ENCODE measurements at places on chromosomes 12 and 14. TPM values are rescaled to one million over a fixed set of nuclear protein-coding genes. Genes with fewer than 3 reads are reported as not detected.

The ALG10B gene
- 3.7 TPM for total RNA-seq

The MYH7 gene
- total RNA-seq, result 2,918 TPM

The RPS6KL1 gene
- total RNA-seq, result 17.9 TPM

The CD163 gene
- total RNA-seq, result 28.3 TPM

The TAS2R19 gene
- total RNA-seq, result not detected

- peaks cover 11% of the 10 kb centered on the region for H3K36me3 ChIP-seq
- no peak overlapping the region for H3K4me3 ChIP-seq
- peaks cover 44% of the 10 kb centered on the region for H3K4me1 ChIP-seq
- no peak for DNase-seq
- no peaks in the 10 kb centered on the region for H3K27me3 ChIP-seq
Measured at GRCh38 chr12:119686355-119686754, 18.4 kb downstream of the PRKAB1 start.

DNA sequence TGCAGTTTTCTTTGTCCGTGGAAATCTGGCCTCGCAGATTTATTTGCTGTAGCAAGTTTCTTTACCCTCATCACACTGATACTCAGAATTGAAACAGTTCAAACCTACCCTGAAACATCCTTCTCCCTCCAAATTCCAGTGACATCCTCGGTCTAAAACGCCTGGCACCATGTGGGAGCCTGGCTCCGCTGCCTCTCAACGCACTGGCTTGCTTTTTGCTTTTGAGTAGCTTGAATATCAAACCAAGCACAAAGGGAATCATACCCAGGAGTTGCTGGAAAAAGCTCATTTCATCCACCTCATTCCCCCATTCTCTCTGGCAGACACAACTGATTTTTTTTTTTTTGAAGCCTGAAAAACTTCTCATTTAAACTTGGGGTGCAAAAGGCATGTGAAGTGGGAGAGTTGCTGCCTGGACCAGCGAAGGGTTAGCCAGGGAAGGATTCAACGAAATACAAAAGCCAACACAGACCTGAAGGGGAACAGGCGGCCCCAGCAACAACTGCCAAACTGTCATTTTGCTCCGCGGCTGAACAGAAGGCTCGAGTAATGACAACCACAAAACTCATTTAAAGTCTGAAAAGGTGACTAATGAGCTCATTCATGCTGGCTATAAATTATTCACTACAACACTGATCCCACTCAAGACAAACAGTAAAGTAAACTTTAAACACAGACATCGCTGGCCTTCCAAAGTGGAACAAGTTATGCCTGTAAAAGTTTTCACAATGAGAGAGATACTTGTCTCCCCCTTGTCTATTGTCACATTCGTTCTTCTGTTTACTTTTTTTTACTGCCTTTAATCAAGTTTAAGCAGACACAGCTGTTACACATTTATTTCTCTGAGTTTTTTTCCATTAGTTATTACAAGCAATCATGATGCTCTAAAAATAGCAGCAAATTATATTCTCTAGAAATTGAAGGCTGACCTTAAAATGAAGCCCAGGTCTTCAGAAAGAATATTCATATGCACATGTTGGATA lies 12.5 kb upstream of the FOXN3 start:
- no peak for DNase-seq
- H3K4me3 ChIP-seq, result peak overlapping the region; percentile 27
- peaks cover 48% of the 10 kb centered on the region for H3K4me1 ChIP-seq
- H3K27ac ChIP-seq, result peak overlapping the region; percentile 71
- H3K27me3 ChIP-seq, result no peaks in the 10 kb centered on the region

GRCh38 chr12:110002676-110003515 lies 3.7 kb downstream of the ANKRD13A start:
- DNase-seq, result no peak
- H3K4me1 ChIP-seq, result peaks cover 23% of the 10 kb centered on the region
- no peak overlapping the region for H3K4me3 ChIP-seq
- peaks cover 4% of the 10 kb centered on the region for H3K36me3 ChIP-seq
- H3K27me3 ChIP-seq, result no peaks in the 10 kb centered on the region

DNA sequence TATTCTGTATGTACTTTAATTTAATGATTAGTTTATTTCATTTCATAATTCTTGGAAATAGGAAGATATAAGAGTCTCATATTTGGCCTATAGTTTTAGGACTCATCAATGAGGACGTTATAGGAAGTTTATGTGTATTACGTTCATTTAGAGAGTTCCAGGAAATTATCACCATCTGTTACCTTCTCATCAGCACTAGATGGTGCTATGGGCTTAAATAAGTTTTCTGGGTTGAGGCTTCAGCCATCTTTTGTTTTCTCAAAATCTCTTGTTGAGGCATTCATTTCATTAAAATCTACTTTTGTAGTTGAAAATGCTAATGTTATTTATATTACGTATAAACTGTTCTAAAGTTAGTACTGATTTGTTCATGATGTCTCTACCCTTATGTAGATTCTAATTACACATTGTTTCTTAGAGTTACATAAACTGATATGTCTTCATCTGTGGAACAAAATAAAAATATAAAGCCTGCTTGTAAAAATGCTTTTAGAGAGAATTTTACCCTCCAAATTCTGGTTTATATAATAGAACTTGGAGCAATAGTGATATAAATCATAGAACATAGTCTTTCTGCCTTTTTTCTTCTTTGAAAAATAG lies 89.2 kb downstream of the CFAP54 start:
- no peaks in the 10 kb centered on the region for H3K27me3 ChIP-seq
- no peaks in the 10 kb centered on the region for H3K4me1 ChIP-seq
- no peaks in the 10 kb centered on the region for H3K36me3 ChIP-seq
- no peak overlapping the region for H3K27ac ChIP-seq
- no peak overlapping the region for H3K4me3 ChIP-seq
- DNase-seq, result no peak

- no peaks in the 10 kb centered on the region for H3K27me3 ChIP-seq
- no peaks in the 10 kb centered on the region for H3K4me1 ChIP-seq
- no peak overlapping the region for H3K4me3 ChIP-seq
- no peaks in the 10 kb centered on the region for H3K36me3 ChIP-seq
Measured at GRCh38 chr14:98591161-98591560, 680.8 kb downstream of the BCL11B start.

- H3K27ac ChIP-seq, result no peak overlapping the region
- H3K27me3 ChIP-seq, result no peaks in the 10 kb centered on the region
- H3K36me3 ChIP-seq, result no peaks in the 10 kb centered on the region
- H3K4me1 ChIP-seq, result peaks cover 8% of the 10 kb centered on the region
- H3K4me3 ChIP-seq, result no peak overlapping the region
- DNase-seq, result no peak
Measured at GRCh38 chr12:44227616-44228015, 391.7 kb downstream of the TMEM117 start.

DNA sequence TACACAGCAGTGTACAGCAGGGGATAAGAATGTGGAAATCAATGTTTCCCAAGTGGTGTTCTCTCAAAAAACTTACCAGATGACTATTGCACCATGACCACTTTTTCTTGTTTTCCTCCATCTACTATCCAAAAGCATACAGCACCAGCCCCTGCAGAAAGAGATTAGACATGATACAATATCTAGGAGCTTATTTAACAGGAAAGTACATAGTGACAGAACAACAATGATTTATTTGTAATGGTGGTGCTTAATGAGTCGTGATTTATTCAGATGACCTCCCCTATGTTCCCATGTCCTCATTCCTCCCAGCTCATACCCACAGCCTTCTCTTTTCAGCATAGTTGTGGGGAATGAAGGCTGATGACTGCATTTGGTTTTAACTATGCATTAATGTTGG lies 413.6 kb downstream of the BTG1 start:
- no peak overlapping the region for H3K4me3 ChIP-seq
- H3K4me1 ChIP-seq, result no peaks in the 10 kb centered on the region
- no peak overlapping the region for H3K27ac ChIP-seq
- no peak for DNase-seq

DNA sequence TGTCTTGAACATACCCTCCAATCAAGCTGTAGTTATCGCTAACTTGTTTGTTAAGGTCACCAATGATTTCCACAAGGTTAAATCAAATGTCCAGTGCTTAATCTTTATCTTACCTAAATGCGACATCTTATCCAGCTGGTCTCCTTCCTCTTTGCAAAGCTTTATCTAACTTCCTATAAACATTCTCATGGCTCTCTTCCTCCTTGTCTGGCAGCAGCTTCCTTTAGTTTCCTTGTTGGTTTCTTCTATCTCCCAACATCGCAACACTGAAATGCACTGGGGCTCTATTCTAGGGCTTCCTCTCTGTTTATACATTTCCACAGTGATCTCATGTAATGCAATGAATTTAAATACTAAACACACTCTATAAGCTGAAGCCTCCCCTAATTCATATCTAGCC lies 28.7 kb downstream of the UBE2N start:
- H3K27me3 ChIP-seq, result no peaks in the 10 kb centered on the region
- H3K27ac ChIP-seq, result peak overlapping the region; percentile 30
- no peak overlapping the region for H3K4me3 ChIP-seq
- H3K4me1 ChIP-seq, result peaks cover 56% of the 10 kb centered on the region
- no peak for DNase-seq

- no peaks in the 10 kb centered on the region for H3K4me1 ChIP-seq
- DNase-seq, result no peak
- no peak overlapping the region for H3K4me3 ChIP-seq
Measured at GRCh38 chr12:33314223-33314622, 125.4 kb downstream of the SYT10 start.

DNA sequence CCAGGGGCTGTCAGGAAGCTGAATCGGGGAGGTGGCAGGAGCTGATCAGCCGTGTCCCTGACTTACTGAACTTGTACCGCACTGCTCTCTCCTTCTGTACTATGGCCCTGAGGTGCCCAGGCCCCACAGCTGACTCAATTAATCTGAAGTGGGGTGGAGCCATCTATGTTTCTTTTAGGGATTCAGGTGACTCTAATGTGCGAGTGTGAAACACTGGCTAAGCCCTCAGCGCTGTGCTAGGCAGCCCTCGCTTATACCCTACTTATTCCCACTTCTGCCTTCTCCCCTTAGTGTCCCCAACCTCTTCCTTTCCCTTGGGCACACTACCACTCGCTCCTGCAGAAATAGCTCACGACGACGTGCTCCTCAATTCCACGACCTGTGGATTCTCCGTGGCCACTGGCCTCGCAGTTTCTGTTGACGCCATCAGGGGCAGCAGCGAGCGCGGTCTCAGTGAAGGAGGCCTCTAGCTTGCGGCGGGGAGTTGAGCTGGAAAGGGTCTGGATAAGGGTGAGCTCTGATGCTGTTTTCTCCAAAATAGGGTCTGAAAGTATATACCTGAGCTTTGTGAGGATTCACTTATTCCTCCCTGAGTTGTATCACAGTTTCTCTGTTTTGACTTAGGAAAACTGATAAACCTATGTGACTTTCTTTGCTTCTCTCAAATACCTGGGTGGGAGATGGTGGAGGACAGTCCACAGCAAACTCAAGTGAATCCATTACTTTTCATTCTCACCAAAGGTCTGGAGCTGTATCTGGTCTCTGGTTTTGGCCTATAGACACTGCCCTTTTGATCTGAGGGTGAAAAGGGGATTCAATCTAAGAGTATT lies 167.6 kb downstream of the SLC41A2 start:
- no peaks in the 10 kb centered on the region for H3K27me3 ChIP-seq
- no peak overlapping the region for H3K4me3 ChIP-seq
- H3K36me3 ChIP-seq, result no peaks in the 10 kb centered on the region
- peaks cover 7% of the 10 kb centered on the region for H3K4me1 ChIP-seq
- no peak for DNase-seq
- no peak overlapping the region for H3K27ac ChIP-seq

- no peak overlapping the region for H3K4me3 ChIP-seq
- no peak overlapping the region for H3K27ac ChIP-seq
- H3K36me3 ChIP-seq, result no peaks in the 10 kb centered on the region
Measured at GRCh38 chr14:82602794-82603193, 1069.1 kb upstream of the SEL1L start.

GRCh38 chr14:58792416-58792815 lies 154.7 kb downstream of the DACT1 start:
- no peak for DNase-seq
- no peak overlapping the region for H3K27ac ChIP-seq
- no peaks in the 10 kb centered on the region for H3K27me3 ChIP-seq
- no peaks in the 10 kb centered on the region for H3K36me3 ChIP-seq

DNA sequence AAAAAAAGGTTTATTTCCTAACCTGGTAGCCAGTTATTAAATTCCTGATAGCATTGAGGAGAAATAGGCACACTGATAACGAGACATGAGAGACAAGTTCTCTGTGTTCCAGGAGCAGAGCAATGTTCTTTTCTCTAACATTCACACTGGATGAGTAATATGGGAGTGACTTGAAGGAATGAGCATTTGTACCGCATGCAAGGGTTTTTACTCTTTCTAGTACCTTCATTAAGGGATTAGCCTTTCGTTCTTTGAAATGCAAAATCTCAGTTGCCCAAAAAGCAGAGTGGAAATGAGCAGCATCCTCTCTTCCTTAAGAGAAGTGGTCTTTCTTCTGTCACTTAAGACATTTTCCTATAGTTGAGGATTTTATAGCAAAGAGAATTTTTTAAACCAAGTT lies 54.7 kb downstream of the FGD4 start:
- H3K4me1 ChIP-seq, result peaks cover 30% of the 10 kb centered on the region
- no peak overlapping the region for H3K4me3 ChIP-seq
- DNase-seq, result no peak
- no peaks in the 10 kb centered on the region for H3K27me3 ChIP-seq
- peak overlapping the region; percentile 72 for H3K27ac ChIP-seq

DNA sequence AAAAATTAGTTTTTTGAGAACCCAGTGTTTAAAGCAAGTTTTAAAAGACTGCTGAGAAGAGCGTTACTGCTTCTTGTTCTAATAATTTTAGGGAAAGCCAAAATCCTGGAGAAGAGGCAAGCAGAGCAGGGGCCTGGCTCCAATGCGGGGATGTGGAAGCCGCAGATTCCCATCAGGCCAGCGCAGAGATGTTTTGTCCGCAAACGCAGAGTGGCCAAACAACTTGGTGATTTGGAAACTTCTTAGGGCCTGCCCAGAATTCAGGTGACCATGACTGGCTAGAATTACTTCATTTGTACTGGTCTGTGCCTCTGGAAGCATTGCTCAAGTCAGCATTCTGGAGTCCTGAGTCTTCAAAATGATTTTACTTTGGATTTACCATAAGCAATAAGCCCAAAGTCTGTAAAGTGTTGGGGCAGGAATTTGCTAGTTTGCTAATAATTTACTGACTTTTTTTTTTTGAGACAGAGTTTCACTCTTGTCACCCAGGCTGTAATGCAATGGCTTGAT lies 208.4 kb downstream of the PPM1H start:
- H3K36me3 ChIP-seq, result no peaks in the 10 kb centered on the region
- peaks cover 14% of the 10 kb centered on the region for H3K4me1 ChIP-seq
- no peak overlapping the region for H3K27ac ChIP-seq
- H3K4me3 ChIP-seq, result no peak overlapping the region
- no peak for DNase-seq
